ENCODE measurements at places on chromosomes 1 and 21. TPM values are rescaled to one million over a fixed set of nuclear protein-coding genes. Genes with fewer than 3 reads are reported as not detected.
A peak's percentile ranks its signal among the peaks of the same experiment; 100 is the strongest.

CHODL gene
- total RNA-seq: 0.13 TPM

SLC22A15 gene
- total RNA-seq: 0.85 TPM

CACHD1 gene
- not detected for total RNA-seq

AMY2A gene
- total RNA-seq: not detected

SFN gene
- 4.3 TPM for total RNA-seq

KRTAP19-1 gene
- total RNA-seq: not detected

DHRS3 gene
- 97.8 TPM for total RNA-seq

MFAP2 gene
- total RNA-seq: not detected

FCER1G gene
- total RNA-seq: 2.2 TPM

OR2M5 gene
- total RNA-seq: not detected

C1orf116 gene
- not detected for total RNA-seq

OR2AK2 gene
- total RNA-seq: not detected

BRINP2 gene
- not detected for total RNA-seq

DNA sequence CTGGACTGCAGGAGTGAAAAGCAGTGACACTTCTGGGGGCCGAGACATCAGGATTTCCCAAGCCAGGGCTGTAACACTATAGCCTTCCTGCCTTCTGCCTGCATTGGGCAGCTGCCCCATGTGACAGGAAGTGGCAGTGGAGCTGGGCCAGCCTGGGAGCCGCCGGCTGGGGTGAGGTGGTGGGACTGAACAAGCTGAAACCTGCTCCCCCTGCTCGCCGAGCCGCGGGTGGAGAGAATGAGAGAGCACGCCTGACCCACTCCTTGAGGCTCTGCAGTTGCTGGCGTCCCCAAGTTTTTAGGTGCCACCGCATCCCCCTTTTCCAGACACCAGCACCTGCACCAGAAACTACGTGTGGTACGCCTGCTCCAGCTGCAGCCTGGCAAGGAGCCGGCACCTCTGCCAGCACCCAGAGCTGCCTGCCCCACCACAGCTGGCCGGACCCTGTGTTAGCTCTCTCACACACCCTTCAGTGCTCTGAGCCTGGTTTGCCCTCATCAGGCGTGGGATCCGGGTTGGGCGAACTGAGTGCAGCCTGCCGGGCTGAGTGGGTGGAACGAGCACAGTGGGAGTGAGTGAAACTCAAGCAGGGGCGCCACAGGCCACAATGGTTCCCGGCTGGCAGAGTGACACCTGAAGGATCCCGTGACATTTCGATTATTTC lies 119.4 kb downstream of the AKT3 start:
- ATAC-seq: no peak

DNA sequence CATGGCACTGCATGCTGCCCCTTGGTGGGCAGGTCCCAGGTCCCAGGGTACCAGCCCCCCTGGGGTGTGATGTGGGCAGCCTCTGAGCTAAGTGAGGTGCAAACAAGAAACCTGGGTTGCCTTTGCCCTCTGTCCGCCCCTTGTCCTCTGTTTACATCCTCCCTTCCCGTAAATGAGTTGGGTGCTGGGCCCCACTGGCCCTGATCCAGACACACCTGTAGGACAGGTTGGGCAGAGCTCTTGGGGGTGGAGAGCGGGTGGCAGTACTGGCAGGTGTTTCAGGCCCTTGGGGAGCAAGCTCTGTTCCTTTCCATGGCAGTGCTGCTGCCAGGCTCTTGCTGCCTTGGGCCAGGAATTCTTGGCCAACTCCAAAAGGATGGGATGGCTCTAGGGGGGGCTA lies 35.8 kb downstream of the ELF3 start:
- no peak for ATAC-seq

DNA sequence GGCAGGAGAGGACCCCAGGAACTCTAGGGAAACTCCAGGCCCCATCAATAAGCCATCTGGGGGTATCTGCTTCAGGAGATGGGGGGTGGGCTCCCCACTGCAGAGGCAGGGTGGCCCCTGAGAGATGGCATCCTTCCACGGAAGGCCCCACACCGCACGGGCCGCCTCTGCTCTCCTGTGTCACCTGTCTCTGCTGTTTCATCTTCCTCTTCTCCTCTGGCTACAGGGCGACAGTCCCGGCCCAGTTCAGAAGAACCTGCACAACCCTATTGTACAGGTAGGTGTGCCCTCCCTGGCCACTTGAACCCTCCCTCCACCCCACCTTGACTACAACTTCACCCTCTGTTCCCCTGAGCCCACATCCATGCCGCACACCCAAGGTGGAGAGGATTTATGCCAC lies 90.2 kb upstream of the TMEM51 start:
- ATAC-seq: no peak

GRCh38 chr1:245003246-245003645 lies 138.9 kb upstream of the HNRNPU start:
- ATAC-seq: no peak

DNA sequence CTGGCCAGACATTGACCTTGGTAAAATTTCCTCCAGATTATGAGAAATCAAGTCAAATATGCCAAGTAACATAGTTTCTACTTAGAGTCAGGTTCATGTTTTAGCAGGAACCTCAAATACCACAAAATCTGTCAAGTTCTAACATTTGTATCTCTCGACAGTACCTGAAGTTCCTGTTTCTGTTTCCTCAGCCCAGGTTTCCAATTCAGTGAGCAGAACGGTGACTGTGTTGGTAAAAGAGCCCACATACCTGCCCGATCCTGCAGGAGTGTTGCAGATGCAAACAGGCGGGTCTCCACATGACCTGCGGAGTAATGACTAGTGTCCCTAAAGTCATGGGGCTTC lies 57.9 kb upstream of the LGALS8 start:
- peak; percentile 54 for ATAC-seq

GRCh38 chr21:39048064-39048463 lies 135.2 kb downstream of the PSMG1 start:
- ATAC-seq: no peak

DNA sequence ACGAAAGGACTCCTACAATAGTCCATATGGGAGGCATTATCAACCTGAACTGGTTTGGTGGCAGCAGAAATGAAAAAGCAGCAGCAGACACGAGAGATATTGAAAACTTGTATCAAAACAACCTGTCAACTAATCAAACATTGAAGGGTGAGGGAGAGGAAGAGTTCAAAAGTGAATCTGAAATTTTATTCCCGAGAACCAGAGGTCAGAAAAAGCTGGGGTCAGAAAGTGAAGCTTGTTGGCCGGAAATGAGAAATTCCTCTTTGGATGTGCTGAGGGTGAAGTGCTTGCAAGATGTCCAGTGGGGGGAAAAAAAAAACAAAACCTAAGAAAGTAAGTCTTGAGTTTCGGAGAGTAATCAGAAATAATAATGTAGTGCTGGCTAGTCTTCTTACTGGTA lies 1.9 kb upstream of the C4BPA start:
- no peak for ATAC-seq

- ATAC-seq: peak; percentile 19
Observed at GRCh38 chr1:10693497-10694273, 102.8 kb downstream of the CASZ1 start.

- ATAC-seq: no peak
Observed at GRCh38 chr1:228085287-228085951, 2.9 kb downstream of the ARF1 start.

DNA sequence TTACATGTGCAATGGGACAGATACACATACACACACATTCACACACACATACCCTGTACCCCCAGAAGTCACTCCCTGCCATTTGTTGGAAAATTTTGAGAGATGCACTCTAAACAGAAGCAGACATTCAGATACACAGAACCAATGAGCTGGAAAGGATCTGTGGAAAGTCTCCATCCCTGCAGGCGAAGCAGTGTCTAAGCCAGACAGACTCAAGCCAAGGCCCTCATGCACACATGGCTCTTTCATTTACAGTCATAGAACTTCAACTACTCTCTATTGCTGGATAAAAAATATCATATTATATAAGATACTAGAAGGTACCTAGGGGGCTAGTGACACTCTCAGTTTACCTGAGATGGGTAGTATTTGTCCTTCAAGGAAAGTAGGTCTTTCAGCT lies 7.3 kb upstream of the SEC16B start:
- ATAC-seq: no peak

GRCh38 chr1:61368876-61369275 lies 286.5 kb downstream of the NFIA start:
- ATAC-seq: no peak

- ATAC-seq: no peak
Observed at GRCh38 chr1:221687836-221688487, 53.9 kb downstream of the DUSP10 start.

GRCh38 chr1:147641695-147642592 lies 28.4 kb downstream of the ACP6 start:
- ATAC-seq: peak; percentile 47

- no peak for ATAC-seq
Observed at GRCh38 chr1:199551967-199552565, 475.4 kb upstream of the NR5A2 start.

GRCh38 chr1:44297695-44298400 lies 57.2 kb downstream of the ERI3 start:
- no peak for ATAC-seq

GRCh38 chr1:43925846-43926245 lies 7.8 kb upstream of the ARTN start:
- no peak for ATAC-seq

- ATAC-seq: no peak
Observed at GRCh38 chr1:34794001-34794789, 1.4 kb downstream of the GJA4 start.

- no peak for ATAC-seq
Observed at GRCh38 chr1:20936621-20937020, 149.5 kb upstream of the HP1BP3 start.

DNA sequence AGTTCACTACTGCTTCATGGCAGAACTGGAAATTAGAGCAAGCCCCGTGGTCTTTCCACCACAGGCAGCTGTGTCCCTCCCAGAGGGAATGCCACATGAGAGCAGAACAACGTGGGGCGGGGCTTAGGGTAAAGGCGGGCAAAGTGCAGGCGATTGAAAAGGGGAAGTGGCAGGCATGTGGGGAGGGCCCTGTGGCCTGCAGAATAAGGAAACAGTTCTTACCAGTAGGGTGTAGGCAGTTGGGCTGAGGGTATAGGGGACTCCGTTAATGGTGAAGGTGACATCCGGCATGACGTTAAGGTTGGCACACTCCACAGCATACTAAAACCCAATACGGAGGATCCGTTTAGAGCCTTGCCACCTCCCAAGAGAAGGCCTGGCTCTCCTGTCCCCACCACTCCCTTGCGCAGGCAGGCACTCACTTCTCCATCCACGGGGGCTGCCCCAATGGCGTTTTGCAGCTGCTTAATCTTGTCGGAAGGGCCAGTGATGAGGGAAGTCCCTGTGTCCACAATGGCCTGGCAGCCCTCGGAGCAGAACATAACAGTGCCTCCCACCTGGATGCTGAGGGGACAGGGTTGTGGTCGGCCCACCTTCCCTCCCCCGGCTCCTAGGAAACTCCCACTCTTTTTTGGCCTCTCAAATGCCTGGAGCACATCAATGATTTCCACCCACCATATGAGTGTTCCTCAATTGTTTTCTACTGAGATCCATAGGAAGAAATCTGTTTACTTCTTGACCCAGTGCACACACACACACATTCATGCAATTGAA lies 9.1 kb upstream of the RAB7B start:
- peak; percentile 59 for ATAC-seq

GRCh38 chr1:25074351-25075227 lies 144.5 kb upstream of the RUNX3 start:
- ATAC-seq: no peak

DNA sequence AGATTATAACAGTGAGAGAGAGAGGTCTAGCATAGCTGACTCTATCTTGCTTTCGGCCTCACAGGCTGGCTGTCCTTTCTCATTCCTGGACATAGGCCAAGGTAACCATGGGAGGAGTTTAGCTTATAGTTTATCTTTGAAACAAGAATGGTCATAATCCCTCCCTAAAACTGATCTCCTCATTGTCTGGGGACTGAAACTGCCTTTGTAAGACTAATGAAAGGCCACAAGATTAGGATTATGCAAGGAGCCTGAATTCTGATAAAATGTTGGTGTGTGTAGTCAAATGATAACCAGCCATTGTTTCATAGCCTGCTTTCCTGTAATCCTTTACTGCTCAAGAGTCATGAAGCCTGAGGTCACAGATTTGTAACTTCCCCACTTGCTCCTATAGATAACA lies 131.9 kb upstream of the LYPLAL1 start:
- no peak for ATAC-seq

GRCh38 chr1:16315437-16315836 lies 36.8 kb downstream of the FBXO42 start:
- ATAC-seq: no peak

DNA sequence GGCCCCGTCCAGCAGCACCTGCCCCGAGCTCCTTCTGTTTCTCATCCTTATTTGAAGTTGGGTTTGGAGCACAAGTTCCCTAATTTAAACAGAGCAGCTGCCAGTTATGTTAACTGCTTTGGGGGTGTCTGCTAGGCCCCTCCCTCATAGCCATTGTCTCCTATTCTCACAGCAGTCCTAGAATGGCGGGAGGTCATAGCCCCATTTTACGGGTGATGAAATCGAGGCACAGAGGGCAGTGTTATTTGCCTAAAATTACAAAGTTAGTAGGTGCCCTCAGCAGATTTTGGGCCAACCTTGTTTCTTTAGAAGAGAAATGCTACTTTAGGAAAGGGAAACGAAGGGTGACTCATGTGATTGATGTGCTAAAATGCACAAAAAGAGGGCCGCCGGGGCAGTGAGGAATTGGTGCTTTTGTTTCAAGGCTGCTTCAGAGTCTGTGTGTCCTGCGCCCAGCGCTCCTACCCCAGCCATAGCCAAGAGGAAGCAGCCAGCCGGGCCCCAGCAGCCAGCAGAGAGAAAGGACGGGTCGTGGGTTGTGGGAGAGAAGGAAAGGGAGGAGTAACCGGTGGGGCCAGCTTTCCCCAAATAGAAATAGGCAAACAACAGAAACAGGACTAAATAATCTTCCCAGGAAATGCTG lies 13.0 kb downstream of the VANGL1 start:
- no peak for ATAC-seq

DNA sequence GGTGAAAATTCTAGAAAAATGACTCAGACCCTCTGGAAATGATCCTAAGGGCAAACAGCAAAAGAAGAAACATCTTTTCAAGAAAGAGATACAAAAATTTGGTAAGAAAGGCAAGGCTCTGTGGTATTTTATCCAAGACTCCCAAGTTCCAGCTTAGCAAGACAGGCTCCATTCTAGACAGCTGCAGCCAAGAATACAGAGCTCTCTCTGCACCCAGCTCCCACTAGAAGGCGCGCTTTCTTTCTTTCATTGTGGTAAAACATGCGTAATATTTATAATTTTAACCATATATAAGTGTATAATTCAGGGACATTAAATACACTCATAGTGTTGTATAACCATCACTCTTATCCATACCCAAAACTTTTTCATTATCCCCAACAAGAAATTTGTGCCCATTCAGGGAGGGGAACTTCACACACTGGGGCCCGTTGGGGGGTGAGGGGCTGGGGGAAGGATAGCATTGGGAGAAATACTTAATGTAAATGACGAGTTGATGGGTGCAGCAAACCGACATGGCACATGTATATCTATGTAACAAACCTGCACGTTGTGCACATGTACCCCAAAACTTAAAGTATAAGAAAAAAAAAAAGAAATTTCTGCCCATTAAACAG lies 2.2 kb upstream of the HFM1 start:
- no peak for ATAC-seq

DNA sequence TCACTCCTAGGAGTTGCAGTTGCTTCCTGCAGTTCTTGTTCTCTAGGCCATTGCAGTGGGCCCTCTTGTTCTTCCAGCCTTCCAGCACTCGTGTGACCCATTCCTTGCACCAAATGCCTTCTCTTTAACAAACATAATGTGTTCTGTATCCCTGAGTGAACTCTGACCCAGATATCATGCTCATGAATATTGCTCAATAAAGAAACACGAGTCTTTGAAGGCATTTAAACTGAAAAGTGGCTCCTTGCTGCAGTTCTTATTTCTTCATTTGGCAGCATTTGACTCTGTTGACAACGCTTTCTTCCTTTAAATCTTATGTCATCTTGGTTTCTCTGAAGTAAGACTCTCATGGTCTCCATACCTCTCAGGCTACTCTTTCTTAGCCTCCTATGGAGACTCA lies 100.7 kb upstream of the PDE4B start:
- ATAC-seq: no peak

Data from activated T-helper 17 cell treated with anti-CD3 and anti-CD28 coated beads, Interleukin-2, amount 50 U/mL, for 72 hours (primary cell).